ENCODE measurements at places on chromosomes 1 and 21. TPM values are rescaled to one million over a fixed set of nuclear protein-coding genes. Genes with fewer than 3 reads are reported as not detected.

RGSL1 gene
- not detected for total RNA-seq

CRYBG2 gene
- not detected for total RNA-seq

OR10J1 gene
- not detected for total RNA-seq

LCE2B gene
- not detected for total RNA-seq

S100A16 gene
- 143 TPM for total RNA-seq

TEKT2 gene
- 0.70 TPM for total RNA-seq

FCGR1A gene
- not detected for total RNA-seq

SPRR2B gene
- total RNA-seq = not detected

RUNX3 gene
- total RNA-seq = not detected

HES2 gene
- not detected for total RNA-seq

GPR153 gene
- total RNA-seq = 4.2 TPM

DNA sequence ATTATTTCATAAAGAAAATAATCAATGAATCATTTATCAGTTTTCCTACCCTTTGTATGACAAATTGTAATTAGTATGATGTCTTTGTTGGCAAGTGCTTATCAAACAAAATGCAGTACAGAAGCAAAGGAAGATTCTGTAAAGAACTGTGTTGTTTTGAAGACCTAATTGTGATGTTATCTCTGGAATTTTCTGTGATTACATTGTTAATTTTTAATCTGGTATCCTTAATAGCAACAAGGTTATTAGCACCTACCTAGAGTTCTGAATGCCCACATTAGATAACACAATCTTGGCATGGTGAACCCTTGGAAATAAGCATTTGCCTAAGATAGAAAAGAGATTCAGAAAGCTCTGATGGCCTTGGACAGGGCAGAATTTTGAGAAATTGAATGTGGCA, 274.1 kb upstream of the ST6GALNAC5 start:
- DNase-seq = no peak

DNA sequence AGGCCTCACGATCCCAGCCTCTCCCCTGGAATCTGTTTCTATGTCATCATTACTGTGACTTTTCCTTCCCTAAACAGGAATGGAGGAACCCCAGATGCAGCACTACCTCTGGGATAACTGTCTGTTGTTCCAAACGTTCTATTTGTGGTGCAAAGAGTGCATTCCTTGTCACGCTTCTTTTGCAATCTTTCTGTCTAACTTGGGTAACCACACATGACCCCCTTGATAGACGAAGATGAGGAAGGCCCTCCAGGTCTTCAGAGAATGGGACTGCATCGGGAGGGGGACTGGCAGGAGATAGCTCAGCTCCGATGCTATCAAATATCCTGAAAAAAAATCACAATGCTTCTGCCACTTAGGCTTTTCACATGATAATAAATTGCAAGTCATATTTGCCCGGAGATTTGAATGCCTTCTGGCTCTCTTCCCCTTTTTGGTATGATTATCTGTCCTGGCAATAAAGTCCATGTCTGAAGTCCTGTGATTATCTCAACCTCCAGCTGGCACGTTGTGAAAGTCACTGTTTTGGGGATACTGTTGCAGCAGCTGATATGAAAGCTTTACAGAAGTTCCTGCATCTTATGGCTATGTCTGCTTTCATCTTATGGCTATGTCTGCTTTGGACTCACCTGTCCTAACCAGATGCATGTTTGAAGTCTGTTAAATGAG, 148.7 kb upstream of the LMO4 start:
- no peak for DNase-seq

- no peak for DNase-seq
Measured at GRCh38 chr1:147577033-147577773, 35.9 kb downstream of the BCL9 start.

- DNase-seq = no peak
Measured at GRCh38 chr1:47663286-47663685, 225.4 kb downstream of the FOXD2 start.

DNA sequence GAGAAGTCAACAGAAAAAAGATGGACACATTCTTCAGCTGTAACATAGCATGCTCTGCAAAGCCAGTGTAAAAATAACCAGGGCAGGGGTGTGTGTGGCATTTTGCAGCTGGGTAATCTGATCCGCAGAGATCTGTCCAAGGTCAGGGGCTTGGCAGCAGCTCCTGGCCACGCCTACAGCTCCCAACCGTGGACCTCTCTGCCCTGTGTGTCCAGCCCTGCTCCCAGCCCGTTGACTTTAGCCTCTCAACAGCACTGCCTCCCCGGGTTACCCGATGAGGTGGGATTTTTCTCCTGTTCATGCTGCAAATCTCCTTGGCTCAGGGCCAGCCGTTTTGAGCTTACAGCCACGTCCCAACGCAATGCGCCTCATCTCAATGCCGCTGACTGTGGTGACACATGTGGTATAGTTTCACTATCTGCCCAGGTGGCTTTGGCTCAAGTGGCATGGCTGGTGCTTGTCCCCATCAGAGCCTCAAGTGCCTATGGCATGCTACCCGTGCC, 68.1 kb downstream of the VWA5B1 start:
- no peak for DNase-seq

GRCh38 chr1:201020721-201021629, 2.5 kb downstream of the KIF21B start:
- DNase-seq = no peak

DNA sequence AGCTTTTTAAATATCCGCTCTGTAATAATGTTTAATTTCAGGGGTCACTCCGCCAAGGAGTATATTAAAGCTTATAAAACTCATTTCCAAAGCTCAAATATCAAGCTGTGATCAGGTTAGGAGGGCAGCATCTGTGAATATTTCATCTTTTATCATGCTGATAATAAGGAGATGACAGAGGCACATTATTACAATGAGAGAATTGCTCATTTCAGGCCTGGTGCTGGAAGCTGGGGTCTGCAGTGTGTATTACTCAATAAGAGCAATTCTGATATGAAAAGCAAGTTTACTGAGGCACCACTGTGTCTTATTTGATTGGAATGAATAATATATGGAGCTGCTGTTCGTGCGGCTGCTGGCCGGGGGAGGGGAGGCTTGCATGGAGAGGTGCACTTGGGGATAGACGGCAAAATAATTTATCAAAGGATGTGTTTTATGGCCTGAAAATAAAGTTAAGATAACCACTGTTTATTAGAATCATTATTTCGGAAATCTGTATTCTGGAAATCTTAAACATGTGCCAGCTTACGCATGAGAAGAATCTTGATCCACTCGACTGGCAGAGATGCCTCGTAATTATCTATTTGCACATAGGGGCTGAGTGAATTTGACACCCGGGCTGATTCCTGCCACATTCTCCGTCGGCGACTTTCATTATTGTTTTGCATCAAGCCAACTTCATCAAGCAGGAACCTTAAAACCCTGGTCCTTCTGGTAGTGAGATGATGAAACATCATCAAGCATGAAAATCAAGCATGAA, 173.2 kb downstream of the RRAGC start:
- no peak for DNase-seq

- DNase-seq = no peak
Measured at GRCh38 chr1:205075642-205076155, 8.6 kb downstream of the TMEM81 start.

- DNase-seq = no peak
Measured at GRCh38 chr1:88883156-88883555, 8.2 kb downstream of the GTF2B start.

- DNase-seq = no peak
Measured at GRCh38 chr1:211876851-211877590, 46.5 kb upstream of the LPGAT1 start.

DNA sequence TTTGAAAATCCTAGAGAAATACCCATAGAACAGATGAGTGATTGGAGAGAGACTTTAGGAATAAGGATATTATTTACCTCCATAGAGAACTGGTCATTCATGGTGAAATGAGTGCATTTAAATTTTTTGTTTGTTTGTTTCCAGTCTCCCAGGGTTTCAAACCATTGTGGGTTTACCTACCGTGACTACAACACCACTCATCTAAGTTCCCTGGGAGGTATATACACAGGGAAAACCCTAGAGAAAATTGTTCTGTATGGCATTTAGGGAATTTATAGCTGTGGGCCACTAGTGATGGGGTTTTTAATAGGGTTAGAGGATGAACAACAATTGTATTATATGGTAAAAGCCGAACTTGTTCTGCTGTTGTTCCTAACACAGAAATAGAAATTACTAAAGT, 109.2 kb downstream of the USP25 start:
- no peak for DNase-seq

DNA sequence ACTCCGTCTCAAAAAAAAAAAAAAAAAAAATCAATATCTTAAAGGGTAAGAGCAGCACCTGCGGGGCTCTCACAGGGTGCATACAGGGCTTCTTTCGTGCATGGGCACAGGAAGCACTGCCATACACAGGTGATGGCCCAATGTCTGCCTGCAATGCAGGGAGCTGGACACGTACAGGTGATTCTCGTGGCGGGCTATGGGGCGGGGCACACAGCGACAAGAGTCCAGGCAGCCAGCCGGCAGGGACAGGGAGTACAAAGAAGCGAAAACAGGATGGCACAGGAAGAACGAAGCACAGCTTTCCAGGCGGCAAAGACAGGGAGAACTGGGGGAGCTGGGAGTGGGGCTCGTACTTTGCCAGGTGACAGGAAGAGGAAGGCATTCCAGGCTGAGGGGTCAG, 1.6 kb downstream of the KIF17 start:
- no peak for DNase-seq

GRCh38 chr1:91412371-91412770, 7.7 kb upstream of the HFM1 start:
- DNase-seq = no peak

GRCh38 chr1:91526496-91526895, 25.8 kb downstream of the CDC7 start:
- DNase-seq = no peak

DNA sequence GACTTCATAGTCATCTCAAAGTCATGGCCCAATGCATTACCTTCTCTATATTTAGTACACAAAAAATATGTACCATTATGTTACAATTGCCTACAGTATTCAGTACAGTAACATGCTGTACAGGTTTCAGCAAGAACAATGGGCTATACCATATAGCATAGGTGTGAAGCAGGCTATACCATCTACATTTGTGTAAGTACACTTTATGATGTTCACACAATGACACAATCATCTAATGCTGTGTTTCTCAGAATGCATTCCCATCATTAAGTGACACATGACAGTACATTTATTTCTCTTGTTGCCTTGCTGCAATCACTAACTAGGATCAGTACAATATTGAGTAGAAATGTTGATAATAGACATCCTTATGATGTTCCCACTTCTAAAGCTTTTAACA, 46.5 kb upstream of the NFIA start:
- no peak for DNase-seq

DNA sequence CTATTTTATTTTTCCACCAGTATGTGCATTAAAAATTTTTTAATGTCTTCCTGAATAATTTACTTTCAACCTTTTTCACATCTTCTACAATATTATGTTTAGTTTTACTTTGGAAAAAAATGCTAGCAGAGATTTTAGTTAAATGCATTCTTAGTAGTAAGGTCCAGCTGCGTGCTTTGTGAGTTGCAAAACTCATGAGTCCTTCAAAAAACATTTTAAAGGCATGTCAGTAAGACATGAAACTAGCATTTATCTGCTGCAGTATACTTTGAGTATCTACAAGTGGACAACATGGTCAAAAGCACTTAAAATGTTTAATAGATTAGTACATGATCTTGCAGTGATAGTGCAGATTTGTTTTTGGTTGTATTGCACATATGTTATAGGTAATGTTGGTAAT, 139.0 kb downstream of the HS2ST1 start:
- no peak for DNase-seq

DNA sequence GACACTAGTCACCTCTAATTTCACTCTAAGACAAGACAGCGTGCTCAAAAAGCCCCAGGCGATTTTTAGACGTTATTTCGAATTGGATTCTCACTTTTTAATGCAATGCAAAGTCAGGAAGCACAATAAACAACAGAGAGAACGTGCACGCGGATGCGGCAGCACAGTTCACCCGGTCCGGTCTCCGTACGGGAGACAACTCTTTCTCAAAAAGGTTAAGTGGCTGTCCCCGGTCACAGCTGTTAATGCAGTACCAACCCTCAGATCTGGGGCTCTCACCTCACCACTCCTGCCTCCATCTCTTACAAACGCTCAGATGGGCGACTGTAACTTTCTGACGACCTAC, 1.2 kb downstream of the HP1BP3 start:
- DNase-seq = no peak

DNA sequence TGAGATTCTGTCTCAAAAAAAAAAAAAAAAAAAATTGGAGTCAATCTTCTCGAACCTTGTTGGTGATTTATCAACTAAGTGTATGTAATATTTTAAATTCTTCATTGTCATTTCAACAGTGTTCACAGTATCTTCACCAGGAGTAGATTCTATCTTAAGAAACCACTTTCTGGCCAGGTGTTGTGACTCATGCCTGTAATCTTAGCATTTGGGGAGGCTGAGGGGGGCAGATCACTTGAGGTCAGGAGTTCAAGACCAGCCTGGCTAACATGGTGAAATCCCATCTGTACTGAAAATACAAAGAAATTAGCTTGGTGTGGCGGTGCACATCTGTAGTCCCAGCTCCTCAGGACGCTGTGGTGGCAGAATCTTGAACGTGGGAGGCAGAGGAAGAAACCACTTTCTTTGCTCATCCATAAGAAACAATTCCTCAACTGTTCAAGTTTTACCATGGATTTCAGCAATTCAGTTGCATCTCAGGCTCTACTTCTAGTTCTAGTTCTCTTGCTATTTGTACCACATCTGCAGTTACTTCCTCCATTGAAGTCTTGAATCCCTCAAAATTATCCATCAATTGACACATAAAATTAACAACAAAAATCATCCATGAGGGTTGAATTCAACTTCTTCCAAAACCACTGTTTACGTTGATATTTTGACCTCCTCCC, 30.4 kb upstream of the EYA3 start:
- DNase-seq = no peak

- peak; percentile 94 for DNase-seq
Measured at GRCh38 chr1:21508580-21509350, 458 bp upstream of the ALPL start.

DNA sequence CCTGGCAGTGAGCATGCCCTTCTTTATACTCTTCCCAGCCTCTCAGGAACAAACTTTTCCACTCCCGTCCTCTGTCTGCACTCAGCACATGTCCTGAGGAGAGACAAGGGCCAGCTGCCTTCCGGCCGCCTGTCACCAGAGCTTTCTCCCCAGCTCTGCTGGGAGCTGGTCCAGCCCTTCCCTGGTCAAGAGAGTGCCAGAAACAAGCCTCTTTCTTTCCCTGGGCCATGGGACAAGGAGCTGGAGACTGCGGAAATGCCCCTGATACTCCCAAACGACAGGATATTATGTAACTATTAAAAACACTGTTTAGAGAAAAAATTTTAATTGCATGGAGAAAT, 10.4 kb downstream of the LAMB3 start:
- no peak for DNase-seq

Data from osteocyte (in vitro differentiated cells).